ENCODE measurements at places on chromosomes 12 and 14.

GRCh38 chr12:93972411-93973208, 175.8 kb upstream of the PLXNC1 start:
- DNase-seq = no peak

- no peak for DNase-seq
Measured at GRCh38 chr14:54377501-54377900, 19.3 kb upstream of the CDKN3 start.

- peak; percentile 79 for DNase-seq
Measured at GRCh38 chr12:57005980-57006808, at the start of gene ZBTB39. Gene ZBTB39, minus strand, starts transcription at chr12:57006546. Its CDS starts 1,629 bp downstream, at chr12:57004917.

- DNase-seq = no peak
Measured at GRCh38 chr14:69582212-69582611, 7.5 kb upstream of the CCDC177 start.

- DNase-seq = peak; percentile 50
Measured at GRCh38 chr12:4274396-4275015, 944 bp downstream of the CCND2 start.

- no peak for DNase-seq
Measured at GRCh38 chr14:32693114-32693513, 245.6 kb upstream of the NPAS3 start.

GRCh38 chr12:46998811-46999368, 80.5 kb upstream of the PCED1B start:
- no peak for DNase-seq

Data from activated T-cell treated with anti-CD3 and anti-CD28 coated beads, Interleukin-2, amount 50 U/mL, for 1 hour (primary cell).